Vagina (tissue), 2 donors: ENCODE measurements at places on chromosomes 1 and 21.

- no peak overlapping the region for H3K27ac ChIP-seq
- H3K4me1 ChIP-seq, result peaks cover 8% of the 10 kb centered on the region
- no peaks in the 10 kb centered on the region for H3K36me3 ChIP-seq
- no peak overlapping the region for H3K4me3 ChIP-seq
Observed at GRCh38 chr1:31397360-31398095, 15.5 kb upstream of the SERINC2 start.

DNA sequence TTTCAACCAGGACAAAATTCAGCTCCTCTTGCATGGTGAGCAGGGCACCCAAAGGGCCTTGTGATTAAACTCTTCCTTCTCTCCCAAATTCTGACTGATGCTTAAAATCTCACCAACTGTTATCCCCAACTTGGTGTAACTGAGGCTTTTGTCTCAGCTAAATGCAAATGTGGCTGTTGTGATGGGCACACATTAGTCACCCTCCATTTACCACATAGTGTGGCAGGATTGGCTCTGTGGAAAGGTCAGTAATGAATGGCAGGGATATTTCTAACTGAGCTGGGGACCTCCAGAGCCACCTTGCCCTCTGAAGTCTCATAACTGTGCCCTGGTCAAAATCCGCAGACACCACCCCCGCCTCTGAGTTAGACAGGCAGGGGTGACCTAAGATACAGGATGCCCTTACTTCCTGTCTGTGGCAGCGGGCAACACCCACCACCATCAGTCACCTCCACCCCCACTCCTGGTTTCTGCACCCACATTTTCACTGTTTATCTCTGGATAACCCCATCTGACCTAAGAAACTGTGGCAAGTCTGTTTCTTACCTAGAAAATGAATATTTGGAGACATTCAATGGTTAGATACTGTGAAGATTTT lies 25.4 kb upstream of the RGS16 start:
- DNase-seq, result no peak
- H3K27ac ChIP-seq, result no peak overlapping the region

DNA sequence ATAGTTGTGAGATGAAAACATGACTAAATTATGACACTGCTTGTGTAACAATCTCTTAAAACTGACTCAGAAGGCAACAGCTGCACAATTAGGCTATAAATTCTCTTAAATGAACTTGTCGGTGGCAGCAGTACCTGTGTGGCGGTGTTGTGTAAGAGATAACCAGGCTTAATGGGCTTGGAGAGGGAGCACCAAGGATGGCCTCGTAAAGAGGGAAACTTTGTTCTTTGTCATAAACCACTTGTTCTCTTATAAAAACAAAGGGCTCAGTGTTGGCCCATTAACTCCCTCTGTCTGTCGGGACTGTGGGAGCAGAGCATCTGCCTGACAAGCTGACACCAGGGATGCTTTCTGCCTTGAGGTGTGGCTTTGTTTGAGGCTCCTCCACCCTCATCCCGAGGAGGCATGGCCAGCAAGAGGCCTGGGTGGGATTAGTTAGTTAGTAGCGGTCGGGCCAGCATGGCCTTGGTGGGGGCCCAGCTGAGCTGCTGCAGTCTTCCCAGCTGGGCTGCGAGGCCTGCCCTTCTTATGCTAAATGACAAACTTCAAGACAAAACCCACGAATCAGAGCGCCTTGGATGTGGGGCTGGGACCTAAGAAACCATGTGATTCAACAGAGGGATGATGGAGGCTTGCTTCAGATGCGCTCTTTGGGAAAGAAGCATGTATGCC lies 171.4 kb downstream of the CAMTA1 start:
- peaks cover 12% of the 10 kb centered on the region for H3K4me1 ChIP-seq
- no peak overlapping the region for H3K4me3 ChIP-seq
- no peaks in the 10 kb centered on the region for H3K36me3 ChIP-seq
- no peak overlapping the region for H3K27ac ChIP-seq
- no peak for DNase-seq
- no peaks in the 10 kb centered on the region for H3K27me3 ChIP-seq

- no peak for DNase-seq
- H3K36me3 ChIP-seq, result no peaks in the 10 kb centered on the region
- H3K4me1 ChIP-seq, result no peaks in the 10 kb centered on the region
Observed at GRCh38 chr1:226761322-226761721, 22.2 kb upstream of the ITPKB start.

- no peaks in the 10 kb centered on the region for H3K36me3 ChIP-seq
- no peaks in the 10 kb centered on the region for H3K4me1 ChIP-seq
- H3K4me3 ChIP-seq, result no peak overlapping the region
- DNase-seq, result no peak
- no peak overlapping the region for H3K27ac ChIP-seq
Observed at GRCh38 chr1:75083848-75084514, 50.2 kb upstream of the LHX8 start.

GRCh38 chr1:90800012-90800717 lies 83.1 kb upstream of the BARHL2 start:
- no peak for DNase-seq
- no peaks in the 10 kb centered on the region for H3K36me3 ChIP-seq
- no peak overlapping the region for H3K4me3 ChIP-seq
- H3K4me1 ChIP-seq, result no peaks in the 10 kb centered on the region

DNA sequence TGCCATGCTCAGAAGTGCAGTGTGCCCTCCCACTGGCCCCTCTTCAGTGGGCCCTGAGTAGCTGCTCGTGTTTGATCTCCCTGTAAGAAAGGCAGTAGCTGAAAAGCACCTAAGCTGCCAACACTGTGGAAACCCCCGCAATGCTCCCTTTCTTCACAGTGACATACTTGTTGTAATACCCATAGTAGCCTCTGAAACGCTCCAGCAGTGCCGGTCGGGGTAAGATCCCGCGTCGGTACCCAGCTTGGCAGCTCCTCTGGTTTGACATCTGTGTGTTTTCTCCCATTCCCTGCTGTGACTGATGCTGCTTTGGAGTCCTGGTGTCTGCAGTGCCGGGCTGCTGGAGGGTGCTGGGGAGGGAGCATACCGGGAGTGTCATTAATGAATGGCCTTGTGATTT lies 3.6 kb downstream of the CHAF1B start:
- H3K27me3 ChIP-seq, result no peaks in the 10 kb centered on the region
- no peak overlapping the region for H3K27ac ChIP-seq
- no peak for DNase-seq

GRCh38 chr21:42892582-42892930 lies 553 bp upstream of the NDUFV3 start:
- no peaks in the 10 kb centered on the region for H3K27me3 ChIP-seq
- no peak for DNase-seq
- H3K36me3 ChIP-seq, result no peaks in the 10 kb centered on the region
- peaks cover 16% of the 10 kb centered on the region for H3K4me1 ChIP-seq

GRCh38 chr1:84069236-84069845 lies 70.4 kb upstream of the TTLL7 start:
- H3K27ac ChIP-seq, result no peak overlapping the region
- H3K36me3 ChIP-seq, result no peaks in the 10 kb centered on the region
- H3K4me3 ChIP-seq, result no peak overlapping the region
- no peaks in the 10 kb centered on the region for H3K4me1 ChIP-seq
- no peak for DNase-seq
- no peaks in the 10 kb centered on the region for H3K27me3 ChIP-seq

DNA sequence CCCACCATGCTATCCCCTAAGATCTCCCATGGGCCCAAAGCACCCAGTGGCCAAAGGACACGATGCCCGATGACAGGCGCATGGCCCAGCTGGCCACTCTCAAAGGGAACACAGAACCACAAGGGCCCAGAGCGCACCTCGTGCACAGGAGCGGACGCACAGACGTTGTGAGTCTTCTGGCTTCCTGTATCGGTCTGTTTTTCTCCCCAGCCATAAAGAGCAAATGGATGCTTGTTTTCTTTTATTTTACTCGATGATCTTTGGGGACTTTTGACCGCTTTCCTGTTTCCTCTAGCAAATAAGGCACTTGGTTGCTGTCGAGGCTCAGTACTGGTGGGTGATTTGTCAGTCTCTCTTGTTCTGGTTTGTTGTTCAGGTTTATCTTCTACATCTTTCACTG lies 16.2 kb downstream of the CCSAP start:
- H3K4me3 ChIP-seq, result no peak overlapping the region
- DNase-seq, result no peak
- H3K27ac ChIP-seq, result no peak overlapping the region
- no peaks in the 10 kb centered on the region for H3K4me1 ChIP-seq
- no peaks in the 10 kb centered on the region for H3K36me3 ChIP-seq

- DNase-seq, result no peak
- peak overlapping the region; percentile 97 for H3K27ac ChIP-seq
- H3K4me3 ChIP-seq, result no peak overlapping the region
- no peaks in the 10 kb centered on the region for H3K27me3 ChIP-seq
Observed at GRCh38 chr1:30664103-30664755, 59.2 kb downstream of the MATN1 start.

GRCh38 chr1:204385727-204386126 lies 25.9 kb downstream of the PPP1R15B start:
- no peaks in the 10 kb centered on the region for H3K4me1 ChIP-seq
- DNase-seq, result peak; percentile 10
- H3K27me3 ChIP-seq, result no peaks in the 10 kb centered on the region
- H3K27ac ChIP-seq, result no peak overlapping the region

DNA sequence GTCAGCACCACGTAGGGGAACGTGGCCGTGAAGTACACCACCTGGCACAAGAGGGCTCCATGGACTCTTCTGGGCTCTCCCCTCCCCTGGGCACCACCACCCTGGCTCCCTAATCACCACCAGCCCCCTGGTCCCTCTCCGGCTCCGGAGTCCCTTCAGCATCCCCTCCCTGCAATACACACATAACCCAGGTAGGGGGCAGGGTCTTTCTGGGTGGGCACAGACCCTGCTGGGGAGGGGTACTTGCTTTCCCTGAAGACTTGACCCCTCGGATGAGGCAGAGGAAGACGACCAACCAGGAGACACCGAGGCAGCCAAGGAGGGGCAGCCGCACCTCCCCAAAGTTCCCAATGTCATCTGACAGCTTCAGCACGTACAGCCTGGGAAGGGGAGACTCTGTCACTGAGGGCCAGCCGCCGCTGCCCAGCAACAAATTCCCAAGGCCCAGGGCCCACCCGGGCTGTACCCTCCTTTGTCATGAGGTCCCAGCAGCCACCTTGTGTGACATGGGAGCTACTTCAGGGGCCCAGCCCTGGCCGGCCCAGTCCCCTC lies 11.3 kb downstream of the CCDC24 start:
- no peak overlapping the region for H3K4me3 ChIP-seq
- no peak overlapping the region for H3K27ac ChIP-seq
- peaks cover 11% of the 10 kb centered on the region for H3K4me1 ChIP-seq
- peaks cover 30% of the 10 kb centered on the region for H3K36me3 ChIP-seq
- H3K27me3 ChIP-seq, result no peaks in the 10 kb centered on the region
- DNase-seq, result no peak

GRCh38 chr1:202283991-202284390 lies 57.7 kb downstream of the UBE2T start:
- no peak for DNase-seq
- no peak overlapping the region for H3K27ac ChIP-seq
- H3K4me1 ChIP-seq, result peaks cover 68% of the 10 kb centered on the region
- H3K36me3 ChIP-seq, result no peaks in the 10 kb centered on the region
- no peak overlapping the region for H3K4me3 ChIP-seq

DNA sequence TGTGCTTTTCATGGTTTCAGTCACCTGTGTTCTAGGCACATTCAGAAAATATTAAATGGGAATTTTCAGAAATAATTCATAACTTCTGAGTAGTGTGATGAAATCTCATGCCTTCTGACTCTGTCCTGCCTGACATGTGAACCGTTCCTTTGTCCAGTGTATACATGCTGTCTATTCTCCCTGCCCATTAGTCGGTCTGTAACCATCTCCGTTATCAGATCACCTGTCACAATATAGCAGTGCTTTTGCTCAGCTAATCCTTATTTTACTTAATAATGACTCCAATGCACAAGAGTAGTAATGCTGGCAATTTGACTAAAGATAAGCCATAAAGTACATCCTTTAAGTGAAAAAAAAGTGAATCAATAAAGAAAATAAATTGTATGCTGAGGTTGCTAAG lies 597.5 kb downstream of the BRINP3 start:
- no peaks in the 10 kb centered on the region for H3K27me3 ChIP-seq
- no peak overlapping the region for H3K4me3 ChIP-seq
- no peaks in the 10 kb centered on the region for H3K4me1 ChIP-seq
- no peaks in the 10 kb centered on the region for H3K36me3 ChIP-seq
- H3K27ac ChIP-seq, result no peak overlapping the region

DNA sequence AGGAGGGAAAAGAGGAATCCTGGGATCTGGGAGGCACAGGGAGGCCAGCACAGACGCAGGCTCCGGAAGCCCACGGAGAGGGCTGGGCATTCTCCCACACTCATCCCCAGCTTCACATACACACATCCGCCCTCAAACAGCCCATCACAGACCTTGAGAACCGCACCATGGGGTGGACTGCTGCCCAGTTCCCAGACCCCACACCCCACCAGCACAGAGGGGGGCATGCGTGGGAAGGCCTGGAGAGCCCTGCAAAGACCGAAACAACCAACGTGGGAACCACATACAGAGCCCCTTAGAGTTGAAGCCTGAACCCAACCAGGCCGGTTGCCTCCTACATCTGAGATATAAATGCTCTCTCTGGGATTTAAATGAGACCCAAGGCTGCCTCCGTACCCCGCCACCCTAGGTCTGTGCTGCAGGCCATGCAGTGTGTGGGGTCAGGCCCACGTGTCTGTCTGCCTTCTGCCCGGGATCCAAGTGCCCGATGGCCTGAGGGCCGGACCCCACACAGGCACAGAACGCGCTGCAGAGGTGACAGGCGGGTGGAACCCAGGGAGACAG lies 126.2 kb upstream of the COL6A1 start:
- no peak overlapping the region for H3K27ac ChIP-seq
- no peaks in the 10 kb centered on the region for H3K36me3 ChIP-seq

GRCh38 chr1:6416295-6416656 lies 3.4 kb downstream of the HES2 start:
- no peak overlapping the region for H3K27ac ChIP-seq
- H3K36me3 ChIP-seq, result no peaks in the 10 kb centered on the region
- H3K4me3 ChIP-seq, result no peak overlapping the region
- no peak for DNase-seq
- H3K27me3 ChIP-seq, result peaks cover 6% of the 10 kb centered on the region
- H3K4me1 ChIP-seq, result peaks cover 31% of the 10 kb centered on the region
